GM18507 (cell line): ENCODE measurements at places on chromosomes 1 and 21.

- no peak for DNase-seq
Observed at GRCh38 chr1:22472596-22472995, 20.9 kb downstream of the ZBTB40 start.

DNA sequence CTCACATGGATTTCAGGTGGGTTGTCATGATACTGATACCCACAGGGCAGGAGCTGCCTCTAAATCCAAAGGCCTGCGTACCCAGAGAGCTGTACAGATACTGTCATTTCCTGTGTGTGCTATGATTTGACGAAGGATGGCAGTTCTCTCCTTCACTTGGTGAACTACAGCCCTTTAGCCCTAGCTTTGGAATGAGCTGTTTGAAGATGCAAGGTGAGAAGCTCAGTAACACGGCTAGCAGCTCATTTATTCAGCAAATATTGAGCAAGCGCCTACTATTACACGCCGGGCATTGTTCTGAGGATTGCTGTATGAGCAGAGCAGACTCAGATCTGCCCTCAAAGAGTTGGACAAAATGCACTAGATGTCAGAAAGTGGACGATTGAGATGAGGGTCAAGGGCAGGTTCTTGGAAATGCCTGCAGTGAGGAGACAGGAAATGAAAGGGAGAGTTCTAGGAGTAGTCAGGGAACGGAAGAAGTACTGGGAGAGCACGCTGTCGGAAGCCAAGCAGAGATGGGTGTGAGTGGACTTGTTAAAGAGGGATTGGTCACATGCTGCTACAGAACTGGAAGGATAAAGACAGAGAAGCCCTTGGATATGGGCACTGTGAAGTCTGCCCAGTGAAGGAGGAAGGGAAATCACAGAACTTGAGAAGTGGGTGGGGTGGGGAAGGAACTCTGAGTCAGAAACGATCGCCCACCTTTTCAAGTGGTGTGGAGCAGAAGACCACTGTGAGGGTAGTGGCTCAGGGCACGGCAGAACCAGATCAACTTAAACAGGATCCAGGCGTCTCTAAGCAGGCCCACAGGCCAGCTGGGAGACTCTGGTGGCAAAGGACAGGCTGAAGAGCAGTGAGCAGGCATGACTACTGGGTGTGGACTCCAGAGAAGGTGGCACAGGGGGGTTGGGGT lies 7.1 kb downstream of the PTGFRN start:
- DNase-seq = no peak

GRCh38 chr1:11629184-11630016 lies 24.8 kb downstream of the FBXO2 start:
- no peak for DNase-seq

DNA sequence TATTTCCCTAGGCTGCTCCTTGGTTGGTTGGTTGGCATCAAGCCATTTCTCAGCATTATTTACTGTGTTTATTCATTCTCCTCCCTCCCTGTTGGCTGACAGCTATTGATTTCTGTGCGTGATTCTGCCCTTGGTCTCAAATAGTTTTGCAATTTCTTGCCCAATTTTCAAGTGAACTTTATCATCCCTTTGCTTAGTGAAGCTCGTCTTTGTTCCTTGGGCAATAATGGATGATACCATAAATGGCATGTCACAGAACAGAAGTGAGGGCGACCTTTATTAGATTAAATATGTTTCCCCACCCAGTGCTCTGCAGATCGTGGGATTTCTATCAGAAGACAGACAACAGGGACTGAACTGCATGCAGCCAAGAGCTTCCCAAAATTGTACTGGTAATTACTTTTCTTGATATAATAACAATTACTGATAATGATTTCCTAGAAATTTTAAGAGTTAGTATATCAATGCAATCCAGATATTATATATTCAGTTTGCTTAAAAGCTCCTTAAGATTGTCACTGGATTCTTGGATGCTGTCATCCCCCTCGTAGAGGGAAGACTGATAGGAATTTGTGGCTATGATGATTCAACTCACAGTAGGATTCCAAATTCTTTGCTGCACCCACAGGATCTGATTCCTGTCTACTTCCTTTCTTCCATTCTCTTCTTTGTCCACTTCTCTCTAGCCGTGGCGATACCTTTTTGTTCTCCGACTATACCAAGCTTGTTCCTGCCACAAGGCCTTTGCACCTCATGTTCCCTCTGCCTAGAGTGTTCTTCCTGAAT lies 122.1 kb upstream of the KAZN start:
- no peak for DNase-seq

- peak; percentile 46 for DNase-seq
Observed at GRCh38 chr1:9009438-9010370, 16.5 kb downstream of the SLC2A7 start.
